GOT3 (cell line): ENCODE measurements at places on chromosomes 2 and 18.

- no peak for DNase-seq
These were observed 391.1 kb downstream of the ALK start for GRCh38 chr2:29530281-29530680.

DNA sequence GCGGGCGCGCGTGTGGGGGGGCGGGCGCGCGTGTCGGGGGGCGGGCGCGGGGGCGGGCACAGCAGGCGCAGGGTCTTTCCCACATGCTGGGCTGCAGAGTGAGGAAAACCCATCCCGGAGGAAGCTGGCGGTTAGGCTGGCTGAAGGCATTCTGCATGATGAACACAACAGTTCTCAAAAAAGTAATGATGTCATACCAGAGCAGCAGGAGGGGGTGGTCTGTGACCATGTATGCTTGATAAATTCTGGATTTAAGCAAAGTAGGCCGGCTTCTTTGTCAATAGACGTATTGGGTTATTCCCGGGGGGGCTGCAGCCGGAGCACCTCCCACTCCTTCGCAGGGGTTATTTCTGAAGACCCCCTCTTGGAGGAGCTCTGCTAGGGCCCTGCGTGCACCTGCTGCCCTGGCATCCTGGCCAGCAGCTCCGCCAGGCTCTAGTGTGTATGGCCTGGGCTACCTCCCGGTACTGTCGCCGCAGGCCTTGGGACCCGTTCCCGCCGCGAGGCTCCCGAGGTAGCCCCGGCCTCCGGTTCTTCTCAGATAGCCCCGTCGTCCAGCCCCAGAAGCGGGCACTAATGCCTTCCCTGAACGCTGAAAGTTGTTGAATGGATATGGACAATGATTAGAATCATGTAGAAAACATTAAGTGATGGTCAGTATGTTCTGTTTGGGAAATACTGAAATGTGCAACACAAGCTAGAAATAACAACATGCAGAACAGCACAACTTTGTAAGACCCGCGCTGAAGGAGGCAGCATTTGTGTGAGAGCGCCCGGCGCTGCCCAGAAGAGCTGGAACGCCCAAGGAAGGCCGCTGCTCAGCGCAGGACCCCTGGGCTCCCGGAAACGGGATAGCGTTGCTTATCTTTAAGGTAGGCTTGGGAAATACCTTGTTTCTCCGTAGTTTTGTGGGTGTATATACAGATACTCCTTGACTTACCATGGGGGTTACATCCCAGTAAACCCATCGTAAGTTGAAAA, 101.4 kb upstream of the RAB6C start:
- no peak for DNase-seq

DNA sequence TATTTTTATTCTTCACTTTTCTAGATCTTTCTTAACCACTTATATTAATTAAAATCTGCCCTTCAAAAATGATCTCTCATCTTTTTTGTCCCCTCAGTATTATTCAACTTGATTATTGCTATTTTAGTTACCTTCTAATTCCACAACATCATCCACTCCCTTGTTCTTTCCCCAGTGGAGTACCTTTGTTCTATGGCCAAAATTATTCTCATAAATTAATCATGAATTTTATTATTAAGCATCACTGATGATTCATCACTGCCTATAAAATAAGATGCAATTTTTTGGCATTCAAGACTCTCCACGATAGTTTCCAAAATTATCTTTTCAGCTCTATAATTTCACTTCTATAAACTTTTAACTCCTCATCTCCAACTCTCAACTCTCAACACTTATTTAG, 505.7 kb downstream of the SPAG16 start:
- DNase-seq: no peak

GRCh38 chr2:30029804-30030203, 108.4 kb upstream of the ALK start:
- DNase-seq: no peak

- no peak for DNase-seq
These were observed 68.8 kb downstream of the PMAIP1 start for GRCh38 chr18:59968583-59968982.

DNA sequence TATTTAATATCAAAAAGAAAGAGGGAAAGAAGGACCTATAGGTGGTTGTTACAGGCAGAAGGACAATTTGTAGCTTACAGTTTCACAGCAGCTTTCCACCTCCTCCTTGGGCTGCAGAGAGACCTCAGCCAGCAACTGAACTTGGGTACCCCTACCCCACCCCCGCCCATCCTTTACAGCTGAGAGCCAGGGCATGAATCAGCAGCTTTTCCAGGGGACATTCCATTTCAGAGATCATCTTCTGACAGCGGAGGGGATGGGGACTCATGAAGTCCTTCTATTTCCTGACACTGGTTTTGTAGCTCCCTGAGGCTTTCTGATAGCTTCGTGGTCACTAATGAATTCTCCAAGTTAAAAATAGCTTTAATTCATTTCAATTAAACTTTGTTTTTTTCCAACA, 96.4 kb downstream of the ITGB1BP1 start:
- DNase-seq: no peak

- DNase-seq: no peak
These were observed 2.8 kb upstream of the RESP18 start for GRCh38 chr2:219335373-219335786.

DNA sequence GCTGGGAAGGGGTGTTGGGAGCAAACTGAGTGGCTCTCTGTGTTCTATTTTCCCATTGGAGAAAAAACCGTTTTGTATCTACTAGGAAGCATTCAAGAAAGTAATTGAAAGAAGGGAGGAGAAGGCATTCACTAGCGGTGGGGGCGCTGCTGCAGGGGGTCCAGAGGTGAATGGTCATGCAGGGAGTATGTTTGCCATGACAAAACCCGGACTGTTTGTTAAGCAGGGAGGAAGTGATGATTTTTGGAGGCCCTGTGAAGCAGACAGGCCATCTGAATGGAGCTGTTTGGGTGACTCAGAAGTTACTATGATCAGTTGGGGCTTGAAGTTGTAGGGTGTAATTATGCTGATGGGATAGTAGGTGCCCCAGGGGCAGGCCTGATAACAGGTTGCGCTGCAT, 7.0 kb downstream of the TAF4B start:
- no peak for DNase-seq

DNA sequence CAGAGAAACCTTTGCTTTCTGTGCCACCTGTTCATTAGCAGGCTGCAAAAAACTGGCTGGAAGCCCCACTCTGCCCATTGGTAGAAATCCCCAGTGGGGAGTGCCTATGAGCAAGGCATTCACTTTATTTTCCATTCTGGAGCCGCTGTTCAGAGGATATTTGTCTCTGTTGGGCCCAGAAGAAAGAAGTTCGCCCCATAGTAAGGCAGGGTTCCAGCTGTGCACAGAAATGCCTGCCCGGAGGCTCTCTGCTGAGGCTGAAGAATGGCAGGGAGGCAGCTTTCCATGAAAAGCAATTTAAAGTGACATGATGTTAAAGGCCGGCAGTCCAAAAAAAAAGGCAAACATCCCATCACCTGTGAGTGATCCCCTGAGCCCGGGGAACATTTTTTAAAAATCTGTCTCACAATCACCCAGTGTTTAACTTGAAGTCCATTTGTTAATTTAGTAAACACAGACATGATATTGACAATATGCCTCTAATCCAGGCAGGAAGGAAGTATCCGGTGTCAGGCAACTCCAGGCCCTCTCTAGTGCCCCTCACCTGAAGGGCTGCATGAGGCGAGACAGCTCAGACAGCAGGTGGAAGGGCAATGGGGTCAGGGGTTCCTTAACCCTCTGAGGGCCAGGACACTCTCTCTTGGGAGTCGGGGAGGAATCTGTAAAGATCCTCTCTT, 265.1 kb upstream of the SIX2 start:
- DNase-seq: no peak

GRCh38 chr18:35920623-35921022, 51.9 kb upstream of the RMP24 start:
- DNase-seq: no peak

- peak; percentile 6 for DNase-seq
These were observed 131.9 kb downstream of the MYO1B start for GRCh38 chr2:191376981-191377629.

GRCh38 chr2:234444893-234445292, 52.0 kb downstream of the ARL4C start:
- no peak for DNase-seq

GRCh38 chr2:237590272-237591140, at the start of gene RAB17:
TSS of gene RAB17 (minus strand) at chr2:237590734. CDS start at chr2:237586154, 4,580 bp downstream.
- no peak for DNase-seq

GRCh38 chr2:27115519-27115918, 3.4 kb downstream of the CGREF1 start:
- no peak for DNase-seq

GRCh38 chr2:221428896-221429295, 143.2 kb downstream of the EPHA4 start:
- no peak for DNase-seq

DNA sequence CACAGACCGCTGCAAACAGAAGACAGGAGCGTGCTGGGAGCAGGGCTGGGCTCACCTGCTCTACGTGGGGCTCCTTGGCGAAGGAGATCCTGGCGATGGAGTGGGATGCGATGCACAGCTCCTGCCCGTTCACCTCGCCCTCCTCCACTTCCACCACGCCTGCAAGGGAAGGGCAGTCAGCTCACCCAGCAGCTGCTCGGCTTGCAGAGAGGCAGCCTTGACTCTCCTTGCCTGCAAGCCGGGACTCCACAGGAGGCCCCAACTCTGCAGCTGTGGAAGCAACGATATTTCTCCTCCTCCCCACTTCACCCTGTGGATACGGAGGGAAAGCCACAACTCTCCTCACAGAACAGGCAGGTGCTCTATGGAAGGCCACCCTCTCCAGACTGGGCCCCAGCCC, 35.1 kb downstream of the THAP4 start:
- no peak for DNase-seq

DNA sequence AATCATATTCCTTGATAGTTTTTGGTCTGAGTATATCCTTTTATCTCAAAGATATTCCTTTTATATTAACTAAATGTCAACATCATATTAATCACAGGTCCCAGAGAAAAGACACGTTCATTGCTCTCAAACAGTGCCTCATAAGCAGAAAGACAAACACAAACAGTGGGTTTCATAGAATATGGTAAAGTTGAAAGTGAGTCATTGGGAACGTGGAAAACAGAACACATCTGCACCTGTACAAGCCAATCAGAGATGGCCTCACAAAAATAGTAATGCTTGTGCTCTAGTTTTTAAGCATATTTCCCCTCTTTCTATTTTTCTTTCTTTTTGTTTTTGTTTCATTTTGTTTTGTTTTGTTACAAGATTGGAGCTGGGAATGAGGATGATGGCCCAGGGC, 328.4 kb upstream of the MAP2 start:
- DNase-seq: no peak

- no peak for DNase-seq
These were observed 21.6 kb upstream of the CACNB4 start for GRCh38 chr2:152120430-152120829.

DNA sequence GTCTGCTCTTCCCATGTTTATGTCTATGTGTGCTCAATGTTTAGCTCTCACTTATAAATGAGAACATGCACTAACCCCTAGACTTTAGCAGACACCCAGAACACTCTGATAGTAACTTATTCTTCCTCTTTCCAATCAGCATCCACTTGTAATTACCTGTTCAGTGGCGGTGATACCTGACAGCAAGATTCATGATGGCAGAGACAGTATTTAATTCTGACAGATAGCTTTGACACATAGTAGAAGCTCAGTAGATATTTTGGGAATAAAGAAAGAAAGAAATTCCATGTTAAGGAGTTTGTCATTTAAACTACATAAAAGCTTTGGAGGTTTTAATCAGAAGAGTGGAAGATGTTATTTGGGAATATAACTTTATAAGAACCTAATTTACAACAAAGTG, 171.3 kb downstream of the CDH7 start:
- no peak for DNase-seq

GRCh38 chr2:105509269-105510086, 110.6 kb upstream of the FHL2 start:
- DNase-seq: no peak

DNA sequence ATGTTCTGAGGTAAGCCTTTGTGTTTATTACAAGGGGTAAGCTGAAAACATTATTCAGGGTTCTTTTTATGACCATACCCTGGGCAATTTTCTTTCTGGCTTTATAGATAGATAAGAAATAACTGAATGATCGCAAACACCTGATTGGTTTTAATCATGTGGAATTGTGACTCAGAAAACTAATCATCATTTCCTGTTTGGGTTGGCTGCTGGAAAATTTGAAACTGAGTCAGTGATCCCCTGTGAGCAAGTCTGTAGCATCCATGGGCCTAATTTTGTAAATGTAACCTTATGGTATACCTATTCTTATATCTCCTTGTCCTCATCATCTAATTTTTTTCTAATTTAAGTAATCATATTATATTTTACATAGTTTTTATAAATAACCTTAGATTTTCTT, 34.3 kb downstream of the CCDC68 start:
- DNase-seq: no peak

GRCh38 chr2:54065411-54065810, 50.0 kb upstream of the ACYP2 start:
- DNase-seq: no peak

DNA sequence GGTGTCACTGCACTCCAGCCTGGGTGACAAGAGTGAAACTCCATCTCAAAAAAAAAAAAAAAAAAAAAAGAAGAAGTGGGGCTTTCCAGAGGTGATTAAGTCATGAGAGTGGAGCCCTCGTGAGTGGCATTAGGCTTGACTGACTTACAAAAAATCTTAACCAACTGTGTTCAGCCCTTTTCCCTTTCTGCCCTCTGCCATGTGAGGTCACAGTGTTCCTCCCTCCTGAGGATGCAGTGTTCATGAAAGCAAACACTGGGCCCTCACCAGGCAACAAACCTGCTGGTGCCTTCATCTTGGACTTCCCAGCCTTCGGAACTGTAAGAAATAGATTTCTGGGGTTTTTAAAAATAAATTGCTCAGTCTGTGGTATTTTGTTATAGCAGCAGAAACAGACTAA, 37.0 kb upstream of the METTL21A start:
- DNase-seq: no peak

DNA sequence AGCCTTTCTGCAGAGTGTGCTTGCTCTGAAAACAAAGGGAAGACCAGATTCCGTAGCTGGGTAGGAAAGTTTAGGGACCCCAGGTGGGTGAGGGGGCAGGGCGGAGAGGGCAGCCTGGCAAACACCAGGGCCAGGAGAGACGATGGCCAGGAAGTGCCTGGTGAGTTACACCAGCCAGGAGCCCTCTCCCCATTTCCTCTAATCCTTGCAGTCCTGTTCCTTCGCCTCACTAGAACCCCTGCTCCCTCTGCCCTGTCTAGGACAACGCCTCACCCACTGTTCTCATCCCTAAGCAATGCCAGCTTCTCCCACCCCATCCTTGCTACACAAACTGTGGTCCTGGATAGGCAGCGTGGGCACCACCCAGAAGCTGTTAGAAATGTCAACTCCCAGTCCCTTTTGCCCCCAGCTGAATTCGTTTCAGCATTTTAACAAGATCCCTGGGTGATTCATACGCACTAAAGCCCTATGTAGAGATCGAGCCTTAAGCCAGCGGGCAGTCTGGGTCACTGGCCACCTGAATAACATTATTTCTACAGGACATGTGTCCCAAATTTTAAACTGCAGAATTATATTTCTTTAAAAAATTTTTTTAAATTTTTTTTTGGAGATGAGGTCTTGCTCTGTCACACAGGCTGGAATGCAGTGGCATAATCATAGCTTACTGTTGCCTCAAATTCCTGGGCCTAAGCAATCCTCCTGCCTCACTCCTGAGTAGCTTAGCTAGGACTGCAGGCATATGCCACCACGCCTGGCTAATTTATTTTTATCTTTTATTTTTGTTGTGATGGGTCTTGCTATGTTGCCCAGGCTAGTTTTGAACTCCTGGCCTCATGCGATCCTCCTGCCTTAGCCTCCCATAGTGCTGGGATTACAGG, 10.9 kb downstream of the WIPF1 start:
- DNase-seq: no peak

GRCh38 chr2:122191331-122191730, 435.9 kb downstream of the TSN start:
- DNase-seq: no peak
